HS-27A (cell line): ENCODE measurements at places on chromosomes 16 and 17.

DNA sequence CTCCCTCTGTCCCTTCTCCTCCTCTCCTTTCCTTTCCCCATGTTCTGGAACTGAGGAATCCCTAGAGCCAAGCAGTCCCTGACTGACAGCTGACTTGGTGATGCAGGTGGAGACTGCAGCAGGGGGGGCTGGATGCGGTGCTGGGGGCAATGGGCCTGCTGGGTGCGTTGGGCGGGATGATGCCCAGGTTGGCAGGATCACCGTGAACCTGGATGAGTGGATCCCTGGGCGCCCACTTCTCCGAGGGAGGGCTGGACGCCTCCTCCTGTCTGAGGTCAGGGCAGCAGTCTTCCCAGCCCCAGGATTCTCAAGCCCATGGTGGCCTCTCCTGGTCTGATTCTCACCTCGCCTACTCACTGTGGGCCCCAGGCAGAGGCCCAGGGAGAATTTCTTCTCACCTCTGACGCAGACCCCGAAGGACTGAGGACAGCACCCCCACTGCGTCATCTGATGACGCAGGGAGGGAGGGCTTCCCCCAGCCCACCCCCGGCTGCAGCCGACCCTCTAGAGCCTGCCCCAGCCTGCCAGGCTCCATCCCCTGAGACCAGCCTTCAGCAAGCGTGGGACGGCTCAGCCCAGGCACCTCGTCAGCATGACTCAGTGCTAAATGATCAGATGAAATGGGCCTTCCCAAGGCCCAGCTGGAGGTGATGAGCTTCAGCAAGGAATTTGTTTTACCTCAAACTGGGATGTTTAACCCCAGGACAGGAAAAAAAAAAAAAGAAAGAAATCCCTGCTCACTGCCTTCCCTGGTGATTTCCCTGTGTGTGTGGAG is 188.0 kb upstream of the TNRC6C start:
- no peak for DNase-seq

DNA sequence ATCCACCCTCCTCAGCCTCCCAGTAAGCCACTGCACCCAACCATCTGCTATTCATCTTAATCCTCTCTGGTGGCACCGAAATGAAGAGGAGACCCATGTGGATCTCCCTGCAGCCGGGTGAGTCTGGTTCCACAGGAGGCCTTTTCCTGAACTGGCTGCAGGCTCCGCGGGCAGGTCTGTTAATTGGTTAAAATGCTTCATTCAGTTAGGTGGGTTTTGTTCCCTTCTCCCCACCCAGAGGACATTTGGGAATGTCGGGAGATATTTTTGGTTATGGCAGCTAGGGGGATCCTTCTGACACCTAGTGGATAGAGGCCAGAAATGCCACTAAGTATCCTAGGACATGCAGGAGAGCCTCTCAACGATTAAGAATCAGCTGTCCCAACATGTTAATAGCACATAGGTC is 16.7 kb downstream of the C16orf54 start:
- no peak for DNase-seq

DNA sequence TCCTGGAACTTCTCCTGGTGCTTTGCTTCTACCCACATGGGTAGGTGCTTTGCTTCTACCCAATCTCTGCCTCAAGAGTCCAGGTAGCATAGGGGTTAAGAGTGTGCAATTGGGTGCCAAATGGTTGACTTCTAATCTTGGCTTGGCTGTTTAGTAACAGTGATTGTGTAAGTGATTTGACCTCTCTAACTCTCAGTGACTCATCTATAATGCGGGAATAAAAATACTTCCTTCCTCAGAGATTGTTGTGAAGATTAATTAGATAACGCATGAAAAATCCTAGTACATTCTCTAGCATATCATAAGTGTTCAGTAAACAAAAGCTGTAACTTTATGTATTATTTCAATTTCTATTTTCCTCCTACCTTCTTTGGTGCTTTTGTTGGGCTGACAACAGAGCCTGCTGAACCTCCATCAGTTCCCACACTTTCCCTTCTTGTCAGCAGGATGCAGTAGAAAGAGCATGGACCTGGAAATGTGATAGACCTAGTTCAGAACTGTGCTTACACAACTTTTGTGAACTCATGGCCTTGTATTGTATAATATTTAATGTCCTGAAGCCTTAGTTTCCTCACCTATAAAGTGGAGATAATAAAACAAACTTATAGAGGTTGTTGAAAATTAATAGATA is 72.9 kb upstream of the SMIM36 start:
- no peak for DNase-seq

DNA sequence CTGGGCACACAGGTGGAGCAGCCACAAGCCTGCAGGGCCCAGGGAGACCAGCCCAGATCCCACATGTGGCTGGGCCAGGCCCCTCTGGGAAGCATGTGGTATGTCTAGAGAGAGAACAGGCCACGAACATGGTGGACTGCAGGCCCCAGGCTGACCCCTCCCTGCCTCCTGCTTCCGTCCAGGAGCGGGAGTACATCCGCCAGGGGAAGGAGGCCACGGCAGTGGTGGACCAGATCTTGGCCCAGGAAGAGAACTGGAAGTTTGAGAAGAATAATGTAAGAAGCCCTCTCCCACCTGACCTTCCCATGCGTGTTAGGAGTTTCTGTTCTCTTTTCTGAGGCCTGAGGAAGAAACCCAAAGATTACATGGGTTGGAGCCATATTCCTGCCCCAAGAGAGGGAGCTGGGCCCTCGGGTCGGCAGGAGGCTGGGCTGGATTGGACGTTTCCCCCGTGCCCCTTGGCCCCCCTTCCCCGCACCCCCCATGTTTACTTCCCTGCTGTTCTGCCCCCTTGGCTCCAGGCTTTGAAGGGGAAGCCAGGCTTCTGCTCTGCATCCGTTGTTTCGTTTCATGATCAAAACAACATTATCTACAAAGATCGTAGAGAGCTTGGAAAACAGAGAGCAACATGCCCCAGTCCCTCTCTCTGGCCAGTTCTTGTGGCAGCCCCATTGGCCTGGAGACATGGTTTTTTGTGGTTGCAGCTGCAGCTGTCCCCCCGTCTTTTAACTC is 5.7 kb upstream of the TCAP start:
- no peak for DNase-seq

GRCh38 chr16:19967561-19967960 is 82.9 kb upstream of the GPRC5B start:
- DNase-seq, result no peak

DNA sequence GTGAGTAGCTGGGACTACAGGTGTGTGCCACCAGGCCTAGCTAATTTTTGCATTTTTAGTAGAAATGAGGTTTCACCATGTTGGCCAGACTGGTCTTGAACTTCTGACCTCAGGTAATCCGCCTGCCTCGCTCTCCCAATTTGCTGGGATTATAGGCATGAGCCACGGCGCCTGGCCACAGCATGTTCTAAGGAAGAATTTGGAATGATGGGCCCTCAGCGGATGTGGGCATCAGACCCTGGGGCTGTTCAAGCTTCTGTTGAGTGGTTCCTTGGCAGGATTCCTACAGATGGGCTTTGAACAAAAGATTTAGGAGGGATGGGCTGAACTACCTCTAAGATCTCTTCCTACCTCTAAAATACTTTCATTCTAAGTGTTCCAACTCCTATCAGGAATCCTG is 4.1 kb downstream of the PRPSAP2 start:
- DNase-seq, result no peak

DNA sequence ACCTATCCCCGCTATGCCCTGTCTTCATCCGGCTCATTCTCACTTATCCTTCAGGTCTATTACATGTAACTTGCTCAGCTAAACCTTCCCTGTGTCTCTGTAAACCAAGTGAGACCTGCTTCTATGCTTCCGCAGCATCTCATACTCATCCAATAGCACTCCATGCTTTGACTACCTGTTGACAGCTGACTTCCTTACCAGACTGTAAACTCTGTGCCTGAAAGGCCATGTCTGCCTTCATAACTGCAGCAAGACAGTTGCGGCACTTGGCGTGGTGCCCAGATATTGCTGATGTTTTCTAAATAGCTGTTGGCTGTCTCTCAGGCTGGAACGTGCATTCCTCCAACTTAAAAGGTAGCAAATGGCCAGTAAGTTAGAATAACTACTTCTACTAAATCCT is 1.8 kb upstream of the OR1E1 start:
- no peak for DNase-seq

GRCh38 chr17:10477701-10478100 is 8.3 kb upstream of the MYH4 start:
- no peak for DNase-seq

DNA sequence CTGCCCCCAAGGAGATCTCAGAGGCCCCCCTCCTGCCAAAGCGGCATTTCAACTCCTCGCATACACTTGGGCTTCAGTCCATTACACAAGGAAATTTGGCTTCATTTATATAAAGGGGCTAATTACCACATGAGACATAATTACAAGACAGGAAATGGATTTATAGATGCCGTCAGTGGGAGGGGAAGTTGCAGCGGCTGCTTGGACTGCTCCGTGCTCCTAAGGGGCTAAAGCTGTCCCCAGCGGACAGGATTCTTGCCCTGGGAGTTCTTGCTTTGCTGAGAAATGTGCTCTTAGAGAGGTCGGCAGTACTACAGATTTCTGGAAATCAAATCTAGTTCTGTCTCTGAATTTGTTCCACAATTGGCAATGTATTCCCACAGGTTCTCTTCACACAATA is 57.2 kb upstream of the NLK start:
- no peak for DNase-seq

- DNase-seq, result no peak
These were observed 126.4 kb downstream of the SALL1 start for GRCh38 chr16:51024703-51025102.

- DNase-seq, result no peak
These were observed 23.7 kb downstream of the CLEC3A start for GRCh38 chr16:78045865-78046581.

- no peak for DNase-seq
These were observed 18.3 kb downstream of the SPHK1 start for GRCh38 chr17:76402711-76403110.

DNA sequence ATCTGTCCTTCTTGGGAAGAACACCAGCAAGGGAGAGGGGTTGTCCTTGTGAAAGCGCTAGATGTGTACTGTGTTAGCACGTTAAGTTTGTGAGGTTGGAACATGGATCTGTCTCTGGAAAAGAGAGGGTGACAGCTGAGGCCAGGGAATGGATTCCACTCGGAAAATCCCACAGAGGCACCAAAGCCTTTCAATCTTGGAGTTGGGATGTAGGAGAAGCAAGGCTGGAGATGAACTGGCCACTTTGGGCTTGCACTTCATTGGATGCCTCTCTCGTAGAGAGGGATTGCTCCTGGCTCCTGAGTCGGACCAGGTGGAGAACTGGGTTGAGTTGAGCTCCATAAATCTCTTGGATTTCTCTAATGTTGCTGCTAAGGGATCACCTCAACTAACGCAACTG is 67.2 kb downstream of the CCDC182 start:
- no peak for DNase-seq

GRCh38 chr17:56793957-56794356 is 39.8 kb downstream of the C17orf67 start:
- DNase-seq, result no peak

- DNase-seq, result no peak
These were observed 23.8 kb downstream of the LCMT1 start for GRCh38 chr16:25135254-25135878.

GRCh38 chr17:41415833-41416335 is 8.5 kb downstream of the KRT37 start:
- DNase-seq, result peak; percentile 38

DNA sequence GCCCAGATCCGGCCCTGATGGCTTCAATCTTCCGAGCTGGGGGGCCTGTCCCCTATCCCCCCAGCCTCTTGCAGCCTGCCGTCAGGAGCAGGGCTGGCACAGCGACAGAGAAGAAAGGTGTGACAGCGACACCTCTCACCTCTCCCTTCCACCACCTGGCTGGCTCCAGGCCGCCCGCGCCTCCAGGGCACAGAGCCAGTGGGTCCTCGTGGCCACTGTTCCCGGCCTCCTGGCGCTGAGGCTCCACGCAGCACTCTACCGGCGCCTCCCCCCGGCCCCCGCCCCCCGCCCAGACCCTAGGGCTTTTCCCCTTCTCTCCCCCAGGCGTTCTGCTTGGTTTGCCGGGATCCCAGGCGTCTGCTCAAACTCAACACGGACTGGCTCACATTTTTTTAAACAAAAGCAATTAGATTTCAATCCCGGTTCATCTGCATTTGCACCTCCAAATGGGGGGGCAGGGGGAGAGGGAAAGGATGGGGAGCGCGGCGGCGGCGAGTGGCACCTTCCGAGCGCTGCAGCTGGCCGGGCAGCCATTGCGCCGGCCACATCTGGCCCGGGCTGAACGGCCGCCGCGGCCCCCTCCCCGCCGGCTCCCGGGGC is 12.8 kb upstream of the CBX8 start:
- DNase-seq, result no peak

DNA sequence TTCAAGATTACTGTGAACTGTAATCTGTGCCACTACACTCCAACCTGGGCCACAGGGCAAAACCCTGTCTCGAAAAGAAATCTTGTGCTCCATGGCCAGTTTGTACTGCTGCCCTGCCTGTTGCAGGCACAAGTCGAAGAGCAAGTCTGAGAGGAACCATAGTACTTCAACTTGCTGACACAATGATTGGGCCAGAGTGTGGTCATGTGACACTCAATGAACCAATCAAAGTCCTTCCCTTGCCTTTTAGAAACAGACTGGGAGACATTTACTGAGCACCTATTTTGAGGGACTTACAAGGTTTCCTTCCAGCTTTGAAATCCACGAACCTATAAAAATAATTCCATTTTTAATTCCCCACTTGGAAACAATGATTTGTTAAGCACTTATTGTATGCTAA is 39.8 kb upstream of the TMC5 start:
- no peak for DNase-seq

- DNase-seq, result peak; percentile 42
These were observed 11.4 kb downstream of the ITGAD start for GRCh38 chr16:31404353-31405064.

GRCh38 chr16:59210955-59211541 is 476.9 kb upstream of the GOT2 start:
- peak; percentile 84 for DNase-seq

- DNase-seq, result no peak
These were observed 47.7 kb downstream of the CMIP start for GRCh38 chr16:81492311-81492761.

GRCh38 chr17:2214047-2214928 is 89.3 kb downstream of the SMG6 start:
- DNase-seq, result no peak

GRCh38 chr17:77815127-77815905 is 143.2 kb upstream of the TNRC6C start:
- DNase-seq, result no peak

- DNase-seq, result no peak
These were observed 440.6 kb downstream of the HS3ST3B1 start for GRCh38 chr17:14741491-14741890.

GRCh38 chr16:987906-988305 is 6.3 kb downstream of the SOX8 start:
- no peak for DNase-seq

DNA sequence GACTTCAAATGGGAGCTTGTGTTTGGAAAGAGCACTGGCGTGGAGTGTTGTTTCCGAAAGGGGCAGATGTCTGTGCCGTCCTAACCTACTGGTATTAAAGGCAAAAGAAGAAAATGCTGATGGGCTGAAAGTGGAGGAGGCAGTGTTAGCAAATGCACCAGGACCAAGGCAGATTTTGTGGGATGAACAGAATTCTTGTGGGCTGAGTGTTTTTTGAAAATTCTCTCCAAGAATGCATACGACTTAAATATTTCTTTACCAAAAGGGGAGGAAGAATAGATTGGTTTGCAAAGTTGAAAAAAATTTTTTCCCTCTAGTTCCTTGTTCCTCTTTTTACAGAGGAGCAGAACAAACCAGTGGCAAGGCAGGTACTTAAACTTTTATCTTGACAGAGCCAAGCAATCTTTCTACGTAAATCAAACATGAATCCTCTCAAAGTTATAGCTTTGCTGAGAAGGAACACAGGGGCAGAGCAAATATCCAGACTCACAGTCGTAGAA is 16.8 kb downstream of the MARCHF10 start:
- DNase-seq, result peak; percentile 72
